Stimulated activated CD4-positive, alpha-beta T cell treated with anti-CD3 and anti-CD28 coated beads, Interleukin-12 subunit alpha, Interleukin-12 subunit beta, amount 100 ng/mL, for 4 hours (primary cell): ENCODE measurements at places on chromosomes 13 and 19.

DNA sequence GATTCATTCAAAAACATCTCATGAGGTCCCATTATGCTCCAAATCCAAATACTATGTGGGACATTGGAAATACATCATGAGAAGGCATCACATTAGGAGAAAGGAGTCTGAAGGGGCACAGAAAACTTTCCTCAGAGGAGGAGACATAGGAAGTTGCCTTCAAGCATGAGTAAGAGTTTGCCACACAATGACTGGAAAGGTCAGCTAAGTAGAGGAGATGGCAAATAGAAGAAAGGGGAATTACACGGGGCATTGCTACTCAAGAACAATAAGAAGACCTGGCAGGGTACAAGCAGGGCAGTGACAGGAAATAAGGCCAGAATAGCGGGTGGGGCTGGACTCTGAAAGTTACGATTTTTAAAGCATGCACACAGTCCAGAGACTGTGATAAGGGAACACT lies 231.6 kb downstream of the SPRY2 start:
- no peak for DNase-seq

- DNase-seq: no peak
Observed at GRCh38 chr13:46317120-46317519, 69.9 kb downstream of the RUBCNL start.

GRCh38 chr13:110634558-110634957 lies 19.2 kb downstream of the NAXD start:
- no peak for DNase-seq

DNA sequence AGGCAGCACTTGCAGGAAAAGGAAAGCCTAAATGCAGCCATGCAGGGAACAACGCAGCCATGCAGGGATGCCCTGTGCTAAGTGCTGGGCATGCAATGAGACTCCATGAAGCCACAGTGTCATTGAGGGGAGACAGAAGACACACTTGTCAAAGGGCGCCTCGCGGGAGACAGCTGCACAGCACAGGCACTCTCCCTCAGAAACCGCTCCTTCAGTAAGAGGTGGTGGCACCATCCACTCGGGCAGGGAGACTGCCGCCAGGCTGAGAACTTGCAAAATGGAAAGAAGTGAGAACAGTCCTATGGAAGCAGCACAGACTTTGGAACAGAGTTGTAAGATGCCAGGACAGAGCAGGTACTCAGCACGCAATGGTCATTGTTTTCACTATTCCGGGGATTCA lies 51.1 kb downstream of the GGACT start:
- DNase-seq: no peak

DNA sequence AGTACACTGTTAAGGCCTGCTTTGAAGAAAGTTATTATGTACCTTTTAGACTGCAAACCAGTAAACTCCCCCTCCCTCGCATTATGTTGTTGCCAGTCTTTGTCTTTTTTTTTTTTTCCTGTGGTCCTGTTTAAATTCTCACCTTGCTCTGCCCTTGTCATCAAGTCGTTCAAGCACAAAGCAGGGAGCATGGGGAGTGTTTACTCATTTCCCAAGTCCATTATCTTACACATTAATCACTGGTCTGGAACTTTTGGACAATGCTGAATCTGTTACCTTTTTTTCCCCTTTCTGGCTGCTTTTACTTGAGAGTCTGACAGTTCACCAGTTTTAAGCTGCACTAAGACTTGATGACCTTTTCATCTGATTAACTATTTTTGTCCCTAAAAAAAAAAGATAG lies 108.2 kb downstream of the DACH1 start:
- no peak for DNase-seq

GRCh38 chr13:34654647-34655046 lies 287.4 kb upstream of the NBEA start:
- DNase-seq: no peak

- no peak for DNase-seq
Observed at GRCh38 chr19:35937345-35938281, 1.4 kb downstream of the LRFN3 start.

DNA sequence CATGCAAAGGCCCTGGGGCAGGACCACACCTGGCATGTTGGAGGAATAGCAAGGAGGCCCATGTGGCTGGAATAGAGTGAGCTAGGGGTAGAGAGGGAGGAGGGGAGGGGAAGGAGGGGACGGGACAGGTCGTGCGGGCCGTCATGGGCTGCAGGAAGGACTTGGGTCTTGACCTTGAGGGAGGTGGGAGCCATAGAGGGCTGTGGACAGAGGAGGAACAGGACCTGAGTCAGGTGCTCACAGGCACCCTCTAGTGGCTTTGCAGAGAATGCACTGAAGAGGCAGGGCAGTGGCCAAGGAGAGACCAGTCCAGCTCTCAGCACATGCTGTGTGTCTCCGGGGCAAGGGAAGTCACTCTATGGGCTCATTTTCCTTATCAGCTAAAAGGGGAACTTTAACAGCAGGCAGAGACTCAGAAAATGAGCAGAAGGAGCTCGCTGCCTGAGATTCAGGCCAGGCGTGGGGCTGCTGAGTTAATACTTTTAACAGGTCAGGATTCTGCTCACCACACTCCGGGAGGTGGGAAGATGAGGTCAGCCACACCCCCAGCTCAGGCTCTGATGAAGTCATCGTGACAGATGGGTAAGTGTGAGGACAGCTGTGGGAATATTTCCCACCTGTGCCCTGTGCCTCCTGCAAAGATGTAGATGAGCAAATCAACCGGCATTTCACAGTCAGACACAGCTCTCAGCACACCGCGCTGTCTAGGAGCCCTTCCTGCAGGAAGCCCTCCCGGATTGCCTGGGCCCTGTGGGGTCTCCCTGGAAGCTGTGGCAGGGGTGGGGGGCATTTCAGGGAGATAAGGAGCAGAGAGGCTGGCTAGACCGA lies 6.0 kb upstream of the TNFAIP8L1 start:
- peak; percentile 24 for DNase-seq

DNA sequence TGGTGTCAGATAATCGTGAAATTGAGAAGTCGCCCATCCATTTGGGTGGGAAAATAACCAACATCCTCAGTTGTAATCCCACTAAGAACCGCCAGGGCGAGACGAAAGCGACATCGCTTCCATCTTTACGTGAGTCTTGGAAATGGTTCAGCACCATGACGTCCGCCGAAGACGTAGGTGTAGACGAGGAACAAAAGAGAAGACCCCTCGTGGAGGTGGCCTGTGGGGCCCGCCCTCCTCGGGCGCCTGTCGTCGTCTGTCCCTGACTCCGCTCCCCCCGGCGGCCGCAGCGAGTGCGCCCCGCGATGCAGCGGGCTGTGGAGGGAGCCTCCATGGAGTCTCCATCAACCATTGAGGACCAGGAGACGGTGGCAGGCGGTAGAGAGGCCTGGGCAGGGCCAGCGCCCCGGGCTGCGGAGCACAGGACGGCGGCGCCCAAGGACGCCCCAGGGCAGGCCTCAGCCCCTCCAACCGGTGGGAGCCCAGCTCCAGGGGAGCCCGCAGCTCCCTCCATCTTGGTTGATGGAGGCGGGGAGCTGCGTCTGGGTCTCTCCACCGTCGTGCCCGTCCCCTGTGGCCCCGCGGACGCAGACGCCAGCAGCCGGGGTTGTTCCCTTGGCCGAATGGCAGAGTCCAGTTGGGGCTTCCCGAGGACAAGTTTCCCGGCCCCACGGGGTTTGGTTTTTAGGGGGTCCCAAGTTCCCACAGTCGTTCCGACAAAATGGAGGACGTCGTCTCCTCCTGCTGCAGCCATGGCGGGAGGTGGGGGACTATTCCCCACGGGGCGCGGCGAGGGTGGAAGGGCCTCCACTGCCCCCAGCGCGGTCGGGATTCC lies 990 bp upstream of the ZMYM2 start:
- DNase-seq: peak; percentile 72

GRCh38 chr13:99656844-99657381 lies 155.6 kb downstream of the TM9SF2 start:
- no peak for DNase-seq
